ENCODE measurements at places on chromosomes 2 and 18.

GRCh38 chr2:145137901-145138300, 618.0 kb upstream of the ZEB2 start:
- no peak for DNase-seq

DNA sequence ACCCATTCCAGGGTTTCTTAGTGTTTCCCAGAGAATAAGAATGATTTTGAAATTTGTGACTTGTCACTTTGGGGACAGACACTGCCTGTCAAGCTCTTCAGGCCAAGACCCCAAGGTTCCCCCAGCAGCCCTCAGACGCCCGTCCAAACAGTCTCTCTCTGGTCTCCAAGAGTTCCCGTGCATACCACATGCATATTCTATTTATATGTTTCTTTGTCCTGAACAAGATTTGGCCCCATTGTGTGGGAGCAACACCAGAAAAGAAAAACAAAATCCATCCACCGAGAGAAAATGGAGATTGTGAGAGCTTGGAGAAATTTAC, 52.2 kb upstream of the CTAGE1 start:
- DNase-seq, result no peak

DNA sequence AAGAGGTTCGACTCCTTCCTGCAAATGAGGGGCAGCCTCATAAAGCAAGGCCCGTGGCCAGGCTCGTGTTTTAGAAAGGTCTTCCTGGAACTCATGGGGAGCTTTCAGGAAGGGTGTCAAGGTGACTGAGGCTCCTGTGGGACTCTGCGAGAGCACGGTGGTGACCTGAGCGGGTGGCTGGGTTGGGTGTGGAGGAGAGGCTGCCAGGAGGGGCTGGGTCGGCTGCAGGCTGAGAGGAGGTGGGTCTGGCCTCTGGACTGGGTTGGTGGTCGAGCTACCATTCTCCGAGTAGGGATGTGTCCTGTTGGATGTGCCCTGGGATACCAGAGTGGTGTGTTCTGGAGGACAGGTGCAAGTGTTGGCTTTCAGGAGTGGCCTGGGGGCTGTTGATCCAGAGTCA, 86.4 kb downstream of the DGKD start:
- DNase-seq, result peak; percentile 17

GRCh38 chr2:109395494-109396201, 218.1 kb downstream of the SEPTIN10 start:
- DNase-seq, result no peak

- no peak for DNase-seq
These were observed 1632.8 kb upstream of the CELF4 start for GRCh38 chr18:39198376-39198775.

GRCh38 chr2:2517399-2517798, 186.3 kb upstream of the MYT1L start:
- DNase-seq, result no peak

- no peak for DNase-seq
These were observed 23.9 kb downstream of the SP5 start for GRCh38 chr2:170739048-170739447.

DNA sequence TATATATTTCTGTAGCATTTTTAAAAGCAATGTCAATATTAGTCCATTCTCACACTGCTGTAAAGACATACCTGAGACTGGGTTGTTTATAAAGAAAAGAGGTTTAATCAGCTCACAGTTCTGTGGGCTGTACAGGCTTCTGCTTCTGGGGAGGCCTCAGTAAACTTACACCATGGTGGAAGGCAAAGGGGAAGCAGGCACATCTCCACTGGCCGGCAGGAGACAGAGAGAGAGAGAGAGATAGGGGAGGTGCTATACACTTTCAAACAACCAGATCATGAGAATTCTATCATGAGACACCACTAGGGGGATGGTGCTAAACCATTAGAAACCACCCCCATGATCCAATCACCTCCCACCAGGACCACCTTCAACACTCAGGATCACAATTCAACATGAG, 43.1 kb downstream of the CHMP3 start:
- no peak for DNase-seq

GRCh38 chr2:23065936-23066335, 319.0 kb upstream of the KLHL29 start:
- no peak for DNase-seq

GRCh38 chr2:189190685-189191084, 11.1 kb upstream of the COL5A2 start:
- DNase-seq, result no peak

- DNase-seq, result no peak
These were observed 998.4 kb downstream of the SOCS6 start for GRCh38 chr18:71287268-71287667.

- DNase-seq, result no peak
These were observed 497.8 kb upstream of the MYT1L start for GRCh38 chr2:2828774-2829368.
